ENCODE measurements at places on chromosomes 6 and 20.
A peak's percentile ranks its signal among the peaks of the same experiment; 100 is the strongest.

GRCh38 chr6:61751986-61752385 lies 534.0 kb downstream of the KHDRBS2 start:
- DNase-seq: no peak

DNA sequence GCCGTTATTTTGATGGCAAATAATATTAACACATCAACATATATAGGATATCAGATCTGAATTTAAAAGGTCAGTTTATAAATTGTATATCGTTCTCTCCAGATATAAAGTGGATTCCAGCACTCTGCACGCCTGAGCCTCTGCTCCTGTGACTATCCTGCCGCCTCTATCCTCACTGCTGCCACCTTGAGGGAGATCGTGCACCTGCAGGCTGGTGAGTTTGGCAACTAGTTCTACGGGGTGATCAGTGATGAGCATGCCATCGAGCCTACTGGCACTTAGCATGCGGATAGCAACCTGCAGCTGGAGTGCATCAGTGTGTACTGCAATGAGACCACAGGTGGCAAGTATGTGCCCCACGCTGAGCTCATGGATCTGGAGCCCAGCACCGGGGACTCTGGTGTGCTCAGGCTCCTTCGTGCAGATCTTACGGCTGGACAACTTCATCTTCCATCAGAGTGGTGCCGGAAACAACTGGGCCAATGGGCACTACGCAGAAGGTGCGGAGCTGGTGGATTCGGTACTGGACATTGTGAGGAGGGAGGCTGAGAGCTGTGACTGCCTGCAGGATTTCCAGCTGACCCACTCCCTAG lies 84.9 kb downstream of the FBXO5 start:
- peak; percentile 31 for DNase-seq

GRCh38 chr6:55617272-55617671 lies 38.3 kb upstream of the HMGCLL1 start:
- no peak for DNase-seq

DNA sequence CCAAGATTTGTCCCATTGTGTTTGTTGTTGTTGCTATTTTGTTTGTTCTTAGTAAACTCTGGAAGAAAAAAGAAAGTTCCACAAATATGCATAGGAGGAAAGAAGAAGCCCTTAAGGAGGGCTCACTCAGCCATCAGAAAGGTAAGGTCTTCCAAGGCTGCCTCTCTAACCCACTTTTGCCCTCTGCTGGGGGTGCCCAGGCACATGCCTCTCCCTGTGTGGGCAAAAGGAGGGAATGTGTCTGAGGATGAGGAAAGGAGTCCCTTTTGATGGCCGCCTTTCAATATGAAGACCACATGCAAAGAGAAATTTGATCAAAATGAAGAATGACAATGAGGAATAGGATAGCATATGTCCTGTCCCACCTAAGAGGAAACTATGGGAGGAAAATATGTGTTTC lies 248.2 kb upstream of the POU3F2 start:
- no peak for DNase-seq

- no peak for DNase-seq
Observed at GRCh38 chr6:169646906-169647567, 54.8 kb downstream of the WDR27 start.

DNA sequence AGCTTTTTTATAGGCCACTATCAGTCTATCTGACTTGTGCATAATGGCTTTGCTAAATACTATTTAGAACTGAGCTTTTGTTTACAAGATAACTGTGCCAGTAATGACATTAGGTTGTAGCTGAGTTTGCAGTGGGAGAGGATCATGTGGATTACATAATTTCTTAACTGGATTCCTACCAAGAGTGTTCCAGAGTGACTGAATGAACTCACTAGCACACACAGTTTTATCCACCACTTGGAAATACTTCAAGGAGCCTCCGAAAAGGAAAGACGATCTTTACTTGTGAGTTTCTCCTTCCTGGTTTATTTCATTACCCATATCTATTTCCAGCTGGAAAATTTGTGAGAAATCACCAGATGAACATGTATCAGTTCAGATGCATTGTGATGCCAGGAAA lies 10.9 kb upstream of the SYNE1 start:
- no peak for DNase-seq

GRCh38 chr6:15769511-15770018 lies 106.7 kb upstream of the DTNBP1 start:
- no peak for DNase-seq

DNA sequence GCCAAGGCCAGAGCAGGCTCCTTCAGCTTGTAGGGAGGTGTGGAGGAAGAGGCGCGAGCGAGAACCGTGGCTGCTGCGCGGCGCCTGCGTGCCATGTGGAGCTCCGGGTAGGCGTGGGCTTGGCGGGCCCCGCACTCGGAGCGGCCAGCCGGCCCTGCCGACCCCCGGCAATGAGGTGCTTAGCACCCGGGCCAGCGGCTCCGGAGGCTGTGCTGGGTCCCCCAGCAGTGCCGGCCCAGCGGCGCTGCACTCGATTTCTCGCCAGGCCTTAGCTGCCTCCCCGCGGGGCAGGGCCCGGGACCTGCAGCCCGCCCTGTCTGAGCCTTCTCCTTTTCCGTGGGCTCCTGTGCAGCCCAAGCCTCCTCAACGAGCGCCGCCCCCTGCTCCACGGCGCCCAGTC lies 32.9 kb upstream of the SIRT5 start:
- no peak for DNase-seq

GRCh38 chr6:30121446-30122366 lies 8.8 kb upstream of the TRIM31 start:
- no peak for DNase-seq

DNA sequence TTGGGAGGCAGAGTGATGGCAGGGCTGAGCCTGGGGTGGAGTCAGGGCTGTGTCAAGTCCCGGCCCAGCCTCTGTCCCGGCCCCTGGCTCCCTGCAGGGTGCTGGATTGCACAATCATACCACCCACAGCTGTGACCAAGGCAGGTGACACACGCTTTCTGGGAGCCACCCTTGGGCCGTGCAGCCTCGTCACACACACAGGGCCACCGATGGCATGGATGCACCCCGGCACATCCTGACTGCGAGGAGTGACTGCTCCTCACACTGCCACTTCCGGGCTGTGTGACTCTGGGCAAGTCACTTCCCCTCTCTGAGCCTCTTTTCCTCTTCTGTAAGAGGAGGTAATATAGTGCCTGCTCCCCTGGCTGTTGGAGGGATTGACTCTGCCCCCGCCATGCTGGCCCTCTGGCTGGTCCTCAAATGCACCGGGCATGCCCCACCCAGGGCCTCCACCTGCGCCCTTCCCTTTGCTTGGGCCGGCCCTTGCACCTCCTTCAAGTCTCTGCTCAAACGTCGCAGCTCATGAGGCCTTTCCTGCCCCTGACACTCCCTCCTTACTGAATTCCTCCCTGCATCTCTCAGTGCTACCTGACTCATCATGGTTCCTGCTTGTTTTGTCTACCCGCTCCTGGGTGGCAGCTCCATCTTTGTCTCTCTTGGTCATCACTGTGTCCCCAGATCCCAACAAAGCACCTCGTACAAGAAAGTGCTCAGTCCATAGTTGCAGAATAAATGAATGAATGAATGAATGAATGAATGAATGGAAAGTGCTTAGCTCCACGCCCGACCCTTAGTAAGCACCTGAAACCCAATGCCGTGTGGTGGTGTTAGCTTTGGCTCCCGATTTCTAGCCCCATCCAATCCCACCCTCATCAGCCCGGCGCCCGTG lies 93.5 kb downstream of the CEBPB start:
- no peak for DNase-seq

- DNase-seq: no peak
Observed at GRCh38 chr6:56437171-56437900, 190.0 kb upstream of the COL21A1 start.

DNA sequence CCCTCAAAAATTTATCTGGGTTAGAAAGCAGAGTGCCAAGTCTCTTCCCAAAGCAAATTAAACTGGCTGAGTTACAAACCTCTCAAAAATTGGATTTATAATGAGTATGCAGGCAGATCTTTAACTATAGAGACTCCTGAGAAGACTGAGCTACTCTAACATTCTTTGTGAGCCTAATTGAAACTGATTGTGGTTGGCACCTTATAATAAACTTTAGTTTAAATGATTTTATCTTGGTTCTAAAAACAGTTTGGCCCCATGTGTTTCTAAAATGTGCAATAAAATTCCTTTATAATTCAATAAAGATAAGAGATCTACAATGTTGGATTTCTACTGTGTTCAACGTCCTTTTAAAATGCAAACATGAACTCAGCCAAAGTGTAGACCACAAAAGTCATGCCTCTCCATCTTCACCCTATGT lies 480.2 kb upstream of the RNF217 start:
- no peak for DNase-seq

GRCh38 chr6:33768644-33769120 lies 20.2 kb downstream of the LEMD2 start:
- DNase-seq: peak; percentile 81

- peak; percentile 41 for DNase-seq
Observed at GRCh38 chr6:70663881-70664466, 3.7 kb upstream of the SMAP1 start.
